ENCODE measurements at places on chromosomes 6 and 20.

DNA sequence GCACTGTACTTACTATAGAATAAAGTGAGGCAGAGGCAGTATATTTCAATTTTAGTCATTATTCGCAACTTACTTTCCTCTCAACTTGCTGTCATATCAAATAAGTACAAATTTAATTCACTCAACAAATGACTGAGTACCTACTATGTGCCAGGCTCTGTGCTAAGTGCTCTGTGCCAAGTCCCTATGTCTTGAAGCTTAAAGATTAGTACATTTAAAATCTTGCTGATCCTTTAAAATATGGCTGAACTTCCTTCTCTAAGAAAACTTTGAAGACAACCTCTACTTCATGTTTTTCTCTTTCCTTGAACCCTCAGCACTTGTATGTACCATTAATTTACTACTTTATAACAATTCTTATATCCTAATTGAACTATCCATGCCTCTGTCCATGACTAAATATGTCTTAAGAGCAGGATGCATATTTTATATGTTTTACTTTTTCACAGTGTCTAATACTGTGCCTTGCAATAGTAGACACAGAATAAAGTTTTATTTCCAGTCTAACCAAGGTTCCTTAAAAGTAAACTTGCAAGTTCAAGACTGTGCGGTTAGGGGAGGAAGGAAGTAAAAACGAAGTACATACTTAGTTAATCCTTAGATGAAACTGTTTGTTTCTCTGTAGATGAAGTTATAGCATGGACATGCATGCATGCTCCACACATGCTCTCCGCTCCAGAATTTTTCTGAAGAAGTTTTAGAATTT is 10.0 kb upstream of the LATS1 start:
- DNase-seq, result no peak

DNA sequence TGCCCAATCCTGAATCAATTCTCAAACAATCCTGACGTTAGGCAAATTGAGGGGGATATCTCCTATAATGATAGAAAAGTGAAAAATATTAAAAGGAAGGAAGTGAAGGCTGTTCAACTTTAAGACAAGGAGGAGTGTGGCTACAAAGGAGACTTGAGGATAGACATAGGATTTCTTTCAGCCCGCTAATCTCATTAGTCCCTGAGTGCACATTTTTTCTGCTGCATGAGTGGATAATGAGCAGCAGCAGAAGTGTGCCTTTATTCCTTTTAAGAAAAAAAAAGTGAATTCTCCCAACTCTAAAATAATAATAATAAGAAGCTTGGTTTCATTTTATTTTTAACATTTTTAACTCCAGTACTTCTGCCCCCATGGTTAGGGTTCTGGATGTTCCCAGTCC is 102.0 kb downstream of the SPTLC3 start:
- DNase-seq, result no peak

- DNase-seq, result no peak
Measured at GRCh38 chr6:53795702-53796450, 1.1 kb downstream of the LRRC1 start.

- DNase-seq, result no peak
Measured at GRCh38 chr20:36885356-36885755, 9.4 kb downstream of the TLDC2 start.

GRCh38 chr6:93105907-93106306 is 313.5 kb downstream of the EPHA7 start:
- DNase-seq, result no peak

DNA sequence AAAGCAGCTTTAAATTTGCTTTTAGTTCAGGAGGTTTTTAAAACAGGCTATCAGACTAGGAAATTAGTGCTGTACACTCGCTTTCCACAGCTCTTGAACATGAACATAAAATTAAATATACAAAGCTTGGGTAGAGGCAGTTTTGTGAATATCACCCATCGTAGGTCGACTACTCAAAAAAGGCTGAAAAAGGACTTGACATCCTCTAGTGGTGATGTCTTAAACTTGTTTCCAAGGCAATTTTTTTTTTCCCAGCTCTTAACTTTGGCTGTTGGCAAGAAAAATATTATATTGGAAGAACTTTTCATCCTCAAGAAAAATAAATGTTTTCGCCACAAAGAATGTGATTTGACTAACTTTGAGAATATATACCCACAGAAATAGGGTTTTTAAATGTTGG is 2.9 kb downstream of the MAP7 start:
- DNase-seq, result peak; percentile 47

GRCh38 chr6:83132121-83132520 is 60.9 kb downstream of the PGM3 start:
- DNase-seq, result no peak
